CD8-positive, alpha-beta memory T cell (primary cell): ENCODE measurements at places on chromosomes 2 and 18. TPM values are rescaled to one million over a fixed set of nuclear protein-coding genes. Genes with fewer than 3 reads are reported as not detected.

ALLC gene
- not detected for polyA plus RNA-seq

- DNase-seq: no peak
Measured at GRCh38 chr2:671787-672605, 5.2 kb downstream of the TMEM18 start.

GRCh38 chr2:55229221-55229620 lies 2.9 kb downstream of the CLHC1 start:
- no peak for DNase-seq

EFEMP1 gene
- polyA plus RNA-seq: not detected

TRIM43 gene
- polyA plus RNA-seq: not detected

FER1L5 gene
- polyA plus RNA-seq: not detected

- DNase-seq: no peak
Measured at GRCh38 chr2:49832555-49832954, 678.2 kb upstream of the FSHR start.
